Esophagus muscularis mucosa (tissue), 4 donors: ENCODE measurements at places on chromosomes 2 and 18. TPM values are rescaled to one million over a fixed set of nuclear protein-coding genes. Genes with fewer than 3 reads are reported as not detected.

GRCh38 chr18:11119959-11120587 lies 29.3 kb downstream of the PIEZO2 start:
- no peaks in the 10 kb centered on the region for H3K36me3 ChIP-seq
- H3K4me1 ChIP-seq: no peaks in the 10 kb centered on the region
- no peaks in the 10 kb centered on the region for H3K27me3 ChIP-seq
- DNase-seq: peak; percentile 50
- no peak overlapping the region for H3K27ac ChIP-seq
- no peak overlapping the region for H3K4me3 ChIP-seq

DNA sequence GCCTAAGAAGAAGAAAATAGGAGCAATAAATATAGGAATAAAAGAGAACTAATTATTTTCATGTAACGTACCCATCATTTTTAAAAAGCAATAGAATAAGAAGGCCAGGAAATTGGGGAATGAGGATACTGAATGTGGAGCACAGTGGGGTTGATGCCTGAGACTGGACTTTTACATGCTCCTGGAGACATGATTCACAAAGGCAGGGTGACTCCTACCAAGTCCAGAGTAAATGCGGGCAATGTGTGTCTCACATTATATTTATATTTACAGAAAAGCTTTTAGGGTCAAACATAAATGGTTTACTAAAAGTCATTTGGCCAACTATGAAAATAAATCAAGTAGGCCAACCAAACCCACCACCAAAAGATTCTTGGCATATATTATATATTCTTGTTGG lies 87.9 kb upstream of the COL5A2 start:
- peaks cover 12% of the 10 kb centered on the region for H3K4me1 ChIP-seq
- no peak for DNase-seq
- H3K27me3 ChIP-seq: no peaks in the 10 kb centered on the region
- no peak overlapping the region for H3K4me3 ChIP-seq
- peak overlapping the region; percentile 14 for H3K27ac ChIP-seq

DNA sequence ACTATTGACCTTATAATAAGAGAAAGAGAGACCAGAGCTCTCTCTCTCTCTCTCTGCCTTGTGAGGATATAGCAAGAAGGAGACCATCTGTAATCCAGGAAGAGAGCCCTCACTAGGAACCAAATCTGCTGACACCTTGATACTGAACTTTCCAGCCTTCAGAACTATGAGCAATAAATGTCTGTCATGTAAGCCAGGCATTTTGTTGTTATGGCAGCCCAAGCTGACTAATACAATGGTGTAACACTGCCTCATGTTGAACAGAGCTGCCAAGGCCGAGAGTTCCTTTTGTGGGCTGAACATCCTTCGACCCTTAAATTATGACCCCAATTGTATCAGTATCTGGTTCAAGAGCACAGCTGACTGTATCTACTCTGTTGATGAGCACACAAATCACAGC lies 108.0 kb downstream of the LRRC30 start:
- peak; percentile 31 for DNase-seq
- H3K4me3 ChIP-seq: no peak overlapping the region
- H3K27ac ChIP-seq: no peak overlapping the region
- H3K36me3 ChIP-seq: no peaks in the 10 kb centered on the region
- H3K27me3 ChIP-seq: no peaks in the 10 kb centered on the region
- H3K4me1 ChIP-seq: no peaks in the 10 kb centered on the region

GRCh38 chr2:144381716-144382115 lies 138.2 kb downstream of the ZEB2 start:
- H3K36me3 ChIP-seq: no peaks in the 10 kb centered on the region
- no peak overlapping the region for H3K27ac ChIP-seq
- peaks cover 3% of the 10 kb centered on the region for H3K4me1 ChIP-seq
- H3K27me3 ChIP-seq: no peaks in the 10 kb centered on the region
- no peak for DNase-seq

DNA sequence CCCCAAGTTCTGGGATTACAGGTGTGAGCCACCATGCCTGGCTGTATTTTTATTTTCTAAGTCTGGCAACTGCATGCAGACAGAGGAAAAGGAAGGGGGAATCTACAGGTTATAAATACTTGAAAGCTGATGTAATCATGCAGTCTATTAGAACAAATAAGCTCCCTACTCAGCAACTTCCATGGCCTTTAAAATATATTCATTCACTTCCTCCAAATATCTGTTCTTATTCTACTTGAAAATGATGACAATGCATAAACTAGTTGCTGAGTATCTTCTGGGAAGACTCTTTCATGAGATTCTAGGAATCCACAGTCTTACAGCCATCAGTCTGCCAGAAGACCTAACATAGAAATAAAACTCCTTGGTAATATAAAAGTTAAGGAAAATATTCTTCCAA lies 66.9 kb upstream of the NCKAP5 start:
- H3K4me3 ChIP-seq: no peak overlapping the region
- no peak for DNase-seq
- no peaks in the 10 kb centered on the region for H3K4me1 ChIP-seq
- H3K27ac ChIP-seq: no peak overlapping the region

DNA sequence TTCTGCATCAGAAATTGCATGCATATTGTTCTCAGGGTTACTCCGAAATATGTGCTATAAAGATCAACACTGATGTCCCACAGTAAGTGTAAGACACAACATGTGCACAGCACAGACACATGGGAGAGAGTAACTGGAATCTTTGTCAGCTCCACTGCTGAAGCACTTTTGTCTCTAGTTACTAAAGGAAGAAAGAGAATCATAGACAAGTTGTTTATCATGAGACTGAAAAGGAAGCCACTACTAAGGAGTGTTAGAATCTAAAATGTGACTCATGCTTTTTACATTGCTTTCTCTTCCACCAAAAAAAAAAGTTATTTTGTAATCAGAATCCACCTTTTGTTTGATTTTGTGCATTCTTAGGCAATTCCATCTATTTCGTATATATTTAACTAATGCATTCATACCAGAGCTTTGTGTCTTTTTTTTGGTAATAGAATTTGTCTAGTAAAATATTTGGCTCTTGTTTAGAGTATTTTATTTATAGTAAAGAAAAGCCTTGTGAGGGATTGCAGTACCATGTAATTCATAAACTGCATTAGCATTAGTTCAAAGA lies 502.4 kb downstream of the FBXO15 start:
- H3K27me3 ChIP-seq: no peaks in the 10 kb centered on the region
- H3K4me1 ChIP-seq: no peaks in the 10 kb centered on the region
- no peak for DNase-seq
- no peaks in the 10 kb centered on the region for H3K36me3 ChIP-seq
- no peak overlapping the region for H3K27ac ChIP-seq

DNA sequence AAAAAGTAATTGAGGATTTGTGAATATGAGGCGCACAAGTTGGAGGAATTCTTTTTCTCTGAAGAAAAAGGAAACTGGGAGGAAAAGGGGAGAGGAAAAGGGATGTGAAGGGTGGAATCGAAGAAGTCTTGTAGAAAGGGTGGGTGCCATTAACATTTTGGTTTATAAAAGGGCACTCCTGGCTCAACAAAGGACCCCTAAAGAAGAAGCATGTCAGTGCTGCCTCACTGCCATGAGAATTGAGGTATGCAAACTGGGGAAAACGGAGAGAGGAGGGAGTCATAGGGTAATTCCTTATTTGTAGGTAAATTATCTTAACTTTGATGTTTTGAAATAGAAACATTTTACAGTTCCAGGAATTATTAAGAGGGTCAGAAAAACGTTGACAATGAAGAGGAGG lies 207.2 kb downstream of the NAPG start:
- H3K36me3 ChIP-seq: no peaks in the 10 kb centered on the region
- no peak overlapping the region for H3K27ac ChIP-seq
- no peak overlapping the region for H3K4me3 ChIP-seq
- H3K27me3 ChIP-seq: no peaks in the 10 kb centered on the region
- H3K4me1 ChIP-seq: no peaks in the 10 kb centered on the region

DNA sequence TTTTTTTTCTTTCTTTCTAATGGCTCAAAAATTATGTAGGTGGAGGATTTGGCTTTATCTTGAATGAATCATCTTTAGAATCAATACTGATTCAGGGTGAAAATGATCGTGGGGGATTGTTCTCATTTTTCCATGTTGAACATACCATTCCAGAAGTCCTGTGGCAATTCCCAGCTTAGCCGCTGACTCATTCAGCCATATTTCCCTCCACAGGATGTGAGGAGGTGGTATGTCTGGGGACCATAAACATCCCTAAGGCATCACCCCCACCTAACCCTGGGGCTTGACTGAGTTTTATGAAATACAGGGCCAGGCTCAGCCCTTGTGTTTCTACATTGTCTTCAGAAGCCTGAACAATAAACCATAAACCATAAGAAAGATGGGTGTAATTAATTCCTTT lies 92.7 kb upstream of the FN1 start:
- H3K27ac ChIP-seq: no peak overlapping the region
- no peak overlapping the region for H3K4me3 ChIP-seq
- H3K4me1 ChIP-seq: peaks cover 16% of the 10 kb centered on the region
- no peaks in the 10 kb centered on the region for H3K36me3 ChIP-seq

- no peaks in the 10 kb centered on the region for H3K36me3 ChIP-seq
- H3K27ac ChIP-seq: peak overlapping the region; percentile 86
- no peaks in the 10 kb centered on the region for H3K27me3 ChIP-seq
- peaks cover 71% of the 10 kb centered on the region for H3K4me1 ChIP-seq
Observed at GRCh38 chr2:109242210-109242653, 113.2 kb downstream of the SH3RF3 start.

- H3K27me3 ChIP-seq: no peaks in the 10 kb centered on the region
- H3K4me1 ChIP-seq: peaks cover 7% of the 10 kb centered on the region
- no peak overlapping the region for H3K4me3 ChIP-seq
- no peak for DNase-seq
- no peak overlapping the region for H3K27ac ChIP-seq
Observed at GRCh38 chr2:8510519-8510918, 171.3 kb upstream of the ID2 start.

DNA sequence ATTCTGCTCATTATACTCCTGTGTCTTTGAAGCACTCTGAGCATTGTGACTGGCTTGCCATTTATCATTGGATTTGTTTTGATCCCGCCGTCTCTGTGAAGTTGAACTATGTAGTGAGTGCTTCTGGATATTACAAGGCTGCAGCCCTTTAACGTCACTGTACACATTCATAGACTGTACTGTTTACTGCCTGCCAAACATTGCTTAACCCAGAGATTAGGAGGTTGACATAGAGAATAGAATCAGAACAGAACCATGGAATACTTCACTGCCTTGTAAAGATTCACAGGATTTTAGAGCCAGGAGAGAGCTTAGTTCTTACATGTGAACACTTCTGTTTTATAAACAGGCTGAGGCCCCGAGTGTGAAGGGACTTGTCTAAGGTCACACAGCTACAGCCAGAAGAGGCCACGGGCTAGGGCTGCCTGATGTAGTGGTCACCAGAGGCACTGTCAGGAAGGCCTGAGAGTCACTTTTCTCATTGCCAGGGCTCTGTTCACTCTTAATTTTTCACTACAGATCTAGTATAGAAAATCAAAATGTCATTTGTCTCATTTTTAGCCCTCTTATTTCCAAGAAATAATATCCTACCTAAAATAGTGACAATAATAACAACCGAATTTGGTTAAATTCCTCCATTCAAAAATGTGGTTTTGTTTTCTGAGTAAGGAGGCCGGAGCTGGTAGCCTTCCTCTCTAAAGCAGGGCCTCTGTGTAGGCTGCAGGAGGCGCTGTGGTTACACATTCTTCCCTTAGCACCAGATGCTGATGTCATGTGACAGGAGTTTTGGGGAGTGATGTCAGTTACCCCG lies 87.9 kb downstream of the UGGT1 start:
- no peak overlapping the region for H3K4me3 ChIP-seq
- H3K4me1 ChIP-seq: peaks cover 9% of the 10 kb centered on the region
- no peak overlapping the region for H3K27ac ChIP-seq
- DNase-seq: no peak
- H3K36me3 ChIP-seq: peaks cover 88% of the 10 kb centered on the region
- H3K27me3 ChIP-seq: no peaks in the 10 kb centered on the region

DNA sequence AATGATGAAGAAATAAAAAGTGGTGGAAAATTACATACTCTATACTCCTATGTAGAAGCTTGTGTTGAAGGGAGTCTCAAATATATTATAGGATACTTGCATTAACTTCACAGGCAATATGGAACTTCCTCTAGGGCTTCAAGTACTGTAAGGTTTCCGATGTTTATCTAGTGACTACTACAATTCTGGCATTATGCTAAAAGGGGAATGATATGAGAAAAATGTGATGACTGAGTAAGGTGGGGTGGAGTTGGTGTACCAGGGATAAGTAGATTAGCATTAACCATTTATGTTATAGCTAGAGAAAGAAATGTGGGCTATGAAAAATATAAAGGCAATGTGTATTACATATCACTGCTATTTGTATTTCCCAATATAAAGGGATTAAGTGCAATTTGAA lies 229.5 kb downstream of the DCC start:
- no peaks in the 10 kb centered on the region for H3K27me3 ChIP-seq
- no peak overlapping the region for H3K27ac ChIP-seq
- DNase-seq: no peak
- no peaks in the 10 kb centered on the region for H3K36me3 ChIP-seq
- H3K4me3 ChIP-seq: no peak overlapping the region

FAM237A gene
- not detected for total RNA-seq

NUP35 gene
- 7.6 TPM for total RNA-seq

CNTNAP5 gene
- total RNA-seq: not detected

LDLRAD4 gene
- 37.0 TPM for total RNA-seq
